ENCODE measurements at places on chromosomes 3 and 15.
A peak's percentile ranks its signal among the peaks of the same experiment; 100 is the strongest.

GRCh38 chr3:39183211-39184080 is 8.9 kb downstream of the XIRP1 start:
- DNase-seq: peak; percentile 22

- no peak for DNase-seq
Observed at GRCh38 chr15:90685591-90686434, 31.3 kb upstream of the BLM start.

- DNase-seq: no peak
Observed at GRCh38 chr3:138825336-138825735, 9.4 kb downstream of the PIK3CB start.

DNA sequence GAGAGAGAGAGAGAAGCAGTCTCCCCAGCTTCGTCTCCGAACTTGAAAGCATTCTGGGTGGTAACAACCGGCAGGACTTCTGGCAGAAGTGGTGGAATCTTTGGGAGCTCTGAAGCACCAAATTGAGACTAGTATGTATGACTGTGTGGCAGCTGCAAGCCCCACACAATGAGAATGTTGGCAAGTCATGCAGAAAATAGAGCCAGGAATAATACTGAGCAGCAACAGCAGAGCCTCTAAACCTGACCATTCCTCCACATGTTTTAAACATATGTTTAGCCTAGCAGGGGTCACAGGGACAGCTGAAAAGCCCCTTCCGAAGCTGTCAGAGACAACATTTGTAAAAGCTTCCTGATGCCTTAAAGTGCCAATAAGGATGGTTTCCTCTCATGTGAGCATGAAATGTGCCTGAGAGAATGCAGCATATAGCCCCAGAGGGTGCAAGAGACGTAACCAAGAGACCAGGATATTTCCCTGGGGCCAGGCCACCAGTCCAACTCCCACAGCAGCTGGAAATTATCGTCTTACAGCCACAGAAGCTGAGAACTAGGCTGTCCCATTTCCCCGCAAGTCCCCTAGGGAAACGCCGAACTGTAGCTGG is 178.6 kb upstream of the CCDC54 start:
- no peak for DNase-seq

GRCh38 chr15:84749111-84749991 is 959 bp downstream of the ZNF592 start:
- DNase-seq: no peak

- DNase-seq: no peak
Observed at GRCh38 chr15:29364426-29365078, 94.9 kb upstream of the NSMCE3 start.

DNA sequence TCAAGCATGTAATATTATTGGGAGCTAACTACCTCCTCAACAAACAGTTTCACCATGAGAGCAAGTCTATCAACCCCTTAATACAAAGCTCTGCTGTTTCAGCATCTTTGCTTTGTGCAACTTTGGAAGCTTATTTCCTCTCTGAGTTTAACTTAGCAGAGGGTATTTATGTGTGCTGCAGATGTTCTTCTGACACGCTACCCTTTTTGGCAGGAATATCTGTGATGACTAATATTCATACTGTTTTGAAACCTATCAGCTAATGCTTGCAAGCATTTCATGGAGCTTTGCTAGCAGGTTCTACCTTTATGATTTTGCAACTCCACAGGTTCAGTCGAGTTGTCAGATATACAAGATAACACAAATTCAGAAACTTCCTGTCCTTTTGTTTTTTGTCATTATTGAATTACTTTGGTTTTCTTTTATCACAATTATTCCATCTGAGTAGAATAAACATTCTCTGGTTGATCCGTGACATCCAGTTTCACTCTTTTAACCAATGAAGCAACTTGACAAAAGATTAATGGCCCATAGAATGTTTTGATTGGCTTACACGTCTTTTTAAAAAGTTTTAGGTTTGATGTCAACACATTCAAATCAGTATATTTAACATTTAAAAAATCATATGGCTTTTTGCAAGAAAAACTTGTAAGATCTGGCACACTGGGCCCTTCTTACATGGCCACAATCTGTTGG is 1.7 kb upstream of the SLC9A9 start:
- DNase-seq: no peak

DNA sequence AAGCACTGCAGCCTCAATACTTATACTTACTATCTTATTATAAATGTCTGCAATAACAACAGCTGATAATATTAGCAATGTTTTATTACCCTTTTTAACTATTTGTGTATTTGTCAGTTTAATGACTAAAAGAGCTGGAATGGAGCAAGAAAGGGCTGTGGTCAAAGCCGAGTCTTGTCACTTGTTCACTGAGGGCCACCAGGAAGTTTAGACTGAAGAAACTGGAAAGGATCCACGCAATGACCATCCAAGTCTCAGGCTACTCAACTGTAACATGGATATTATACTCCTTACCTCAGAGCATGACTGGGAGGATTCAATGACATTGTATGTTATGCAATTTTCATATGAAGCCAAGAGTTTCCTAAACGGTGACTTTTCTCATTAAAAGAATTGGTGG is 90.4 kb downstream of the TJP1 start:
- DNase-seq: no peak

GRCh38 chr3:71579326-71579934 is 4.1 kb downstream of the FOXP1 start:
- DNase-seq: no peak

GRCh38 chr3:179706233-179706632 is 53.4 kb downstream of the USP13 start:
- no peak for DNase-seq

DNA sequence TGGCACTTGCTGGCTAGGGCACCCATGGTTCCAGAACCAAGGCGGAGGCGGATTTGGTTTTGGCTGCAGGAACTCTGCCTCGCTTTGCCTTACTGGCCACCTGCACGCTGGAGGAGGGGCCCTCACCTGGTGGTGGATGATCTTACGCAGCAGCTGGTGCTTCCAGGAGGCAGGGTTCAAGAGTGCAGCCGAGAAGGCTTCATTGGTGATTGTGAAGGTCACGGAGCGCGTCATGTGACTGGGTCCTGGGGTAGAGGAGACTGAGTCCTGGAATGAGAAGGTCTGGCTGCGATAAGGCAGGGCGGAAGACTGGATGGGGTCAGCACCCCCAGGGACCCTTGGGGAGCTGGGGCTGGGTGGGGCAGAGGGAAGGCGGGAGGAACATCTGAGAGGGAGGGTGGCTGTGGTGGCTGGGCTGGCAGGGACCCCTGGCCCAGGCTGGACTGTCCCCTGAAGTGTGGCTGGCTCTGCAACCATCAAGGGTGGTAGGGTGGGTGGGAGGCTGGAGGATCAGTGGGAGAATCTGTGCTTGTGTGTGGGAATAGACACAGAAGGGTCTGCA is 25.8 kb upstream of the GOLGA6C start:
- no peak for DNase-seq

- no peak for DNase-seq
Observed at GRCh38 chr3:105944276-105944675, 75.5 kb upstream of the CBLB start.

- DNase-seq: no peak
Observed at GRCh38 chr3:104805042-104805441, 561.7 kb upstream of the ALCAM start.

GRCh38 chr3:51588724-51589123 is 50.2 kb downstream of the RAD54L2 start:
- DNase-seq: no peak

- DNase-seq: no peak
Observed at GRCh38 chr15:74221399-74222239, 14.5 kb upstream of the CCDC33 start.

DNA sequence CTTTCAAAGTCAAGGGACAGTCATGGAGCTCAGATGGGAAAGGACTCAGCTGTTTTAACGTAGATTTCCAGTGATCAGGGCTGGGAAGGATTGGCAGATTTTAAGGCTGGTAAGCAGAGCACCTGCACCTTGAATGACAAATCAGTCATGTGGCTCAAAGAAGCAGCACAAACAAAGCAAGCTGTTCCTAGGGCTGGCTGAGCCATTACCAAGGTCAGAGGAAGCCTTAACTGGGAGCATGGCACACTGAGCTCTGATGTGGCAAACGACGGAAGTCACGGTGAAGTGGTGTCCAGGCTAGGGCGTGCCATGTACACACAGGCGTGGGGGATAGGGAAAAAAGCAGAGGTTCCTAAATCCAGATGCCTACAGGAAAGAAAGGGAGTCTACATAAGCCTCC is 84.6 kb upstream of the PFN2 start:
- DNase-seq: no peak

DNA sequence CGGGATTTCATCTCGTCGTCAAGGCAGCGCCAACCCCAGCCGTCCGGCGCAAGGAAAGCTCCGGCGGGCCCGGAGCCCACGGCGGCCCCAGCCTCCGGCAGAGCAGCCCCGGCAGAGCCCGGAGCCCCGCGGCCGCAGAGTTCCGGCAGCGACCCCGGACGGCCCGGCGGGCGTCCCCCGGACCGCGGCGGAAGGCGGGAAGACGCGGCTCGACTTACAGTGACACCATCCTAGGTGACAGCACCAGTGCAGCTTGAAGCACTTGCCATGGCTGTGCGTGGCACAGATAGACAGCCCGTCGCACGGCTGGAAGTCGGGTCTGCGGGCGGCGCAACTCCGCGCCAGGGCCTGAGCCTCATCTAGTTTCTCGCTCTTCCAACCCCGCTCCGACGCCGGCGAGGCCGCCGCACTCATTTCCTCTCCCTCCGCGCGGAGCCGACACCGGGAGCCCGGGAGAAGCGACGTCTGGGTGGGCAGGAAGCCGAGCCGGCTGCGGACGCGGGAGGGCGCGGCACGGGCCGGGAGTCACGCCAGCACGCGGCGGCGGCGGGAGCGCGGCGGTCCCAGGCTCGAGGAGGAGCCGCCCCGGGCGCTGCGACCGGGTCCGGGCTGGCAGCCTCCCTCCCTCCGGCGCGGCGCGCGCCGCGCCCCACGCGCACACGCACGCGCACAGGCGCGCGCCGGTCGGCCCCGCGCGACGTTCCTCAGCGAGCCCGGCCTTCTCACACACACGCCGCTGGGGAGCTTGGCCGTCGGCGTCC is at the start of gene C3orf70:
C3orf70 (minus strand) TSS at position 651 of the 761 bp plus-strand sequence; CDS start at position 414, 237 bp downstream.
- peak; percentile 65 for DNase-seq

DNA sequence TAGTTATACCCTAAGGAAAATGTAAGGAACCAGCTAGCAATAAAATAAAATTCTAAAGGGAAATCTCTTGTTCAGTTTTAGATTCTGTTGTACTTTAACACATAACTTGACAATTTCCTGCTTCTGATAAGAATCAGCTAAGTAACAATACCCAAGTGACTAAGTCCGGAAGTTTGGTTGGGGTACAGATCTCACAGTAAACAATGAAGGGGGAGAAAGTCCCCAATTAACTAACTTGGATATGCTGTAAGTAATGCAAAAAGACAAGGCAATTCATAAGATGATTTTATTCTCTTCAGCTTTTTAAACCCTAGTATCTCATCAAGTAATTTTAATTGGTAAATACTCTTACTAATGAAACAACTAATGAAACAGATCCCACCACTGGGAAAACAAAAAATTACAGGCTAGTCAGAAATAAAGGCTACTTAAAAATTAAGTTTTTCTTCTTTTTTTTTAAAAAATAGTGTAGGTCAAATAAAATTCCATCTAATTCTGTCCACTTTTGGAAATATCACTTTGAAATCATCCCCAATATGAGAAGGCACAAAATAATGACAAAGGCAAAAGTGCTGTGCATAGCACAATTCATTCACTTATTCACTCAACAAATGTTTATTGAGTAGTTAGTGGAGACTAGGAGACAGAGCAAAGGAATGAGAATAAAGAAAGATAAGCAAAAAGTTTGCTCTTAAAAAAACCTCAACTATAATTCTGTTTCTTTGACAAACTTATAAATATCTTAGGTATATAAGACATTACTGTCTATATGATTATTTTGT is 37.8 kb upstream of the IL20RB start:
- no peak for DNase-seq

DNA sequence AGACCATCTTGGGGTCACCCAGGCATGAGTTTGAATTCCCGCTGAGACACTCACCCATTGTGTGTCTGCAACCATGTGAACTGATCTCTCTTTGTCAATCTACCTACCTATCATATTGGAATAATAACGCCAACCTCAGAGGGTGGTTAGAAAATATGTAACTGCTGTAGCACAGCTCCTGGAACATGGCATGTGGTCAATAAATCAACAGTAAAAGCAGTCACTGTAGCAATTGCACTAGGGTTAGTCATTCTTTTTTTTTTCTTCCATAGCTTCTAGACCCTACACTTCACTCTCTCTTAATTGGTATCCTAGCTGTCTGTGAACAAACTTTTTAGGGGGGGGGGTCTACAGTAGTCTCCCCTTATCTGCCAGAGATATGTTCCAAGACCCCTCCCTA is 64.2 kb upstream of the SLCO2A1 start:
- no peak for DNase-seq

GRCh38 chr3:103127098-103127630 is 692.3 kb downstream of the ZPLD1 start:
- DNase-seq: no peak

DNA sequence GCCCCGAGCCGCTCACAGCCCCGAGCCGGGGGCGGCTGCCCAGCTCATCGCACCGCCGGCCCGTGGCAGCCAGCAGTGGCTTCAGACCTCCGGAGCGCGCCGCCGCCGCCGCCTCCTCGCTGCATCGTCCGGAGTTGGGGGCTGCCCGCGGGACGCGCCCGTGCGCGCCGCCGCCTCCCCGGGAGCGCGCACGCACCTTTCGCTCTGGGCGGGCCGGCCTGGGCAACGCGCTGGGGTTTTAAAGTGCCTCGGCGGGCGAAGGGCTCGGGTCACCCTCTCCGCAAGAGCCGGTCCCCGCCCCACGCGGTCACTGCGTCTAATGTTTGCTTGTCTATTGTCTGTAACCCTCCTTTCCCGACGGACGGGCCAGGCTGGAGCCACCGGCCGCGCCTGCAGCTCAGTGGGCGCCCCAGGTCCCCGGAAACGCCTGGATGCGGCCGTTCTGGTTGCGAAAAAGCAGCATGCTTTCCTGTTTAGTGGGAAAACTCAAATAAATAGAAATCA is at the start of gene RYK:
RYK (minus strand) TSS at position 143 of the 504 bp plus-strand sequence. CDS start 205 bp downstream, outside the sequence.
- DNase-seq: peak; percentile 71

- no peak for DNase-seq
Observed at GRCh38 chr15:31985607-31986006, 44.7 kb upstream of the CHRNA7 start.

- no peak for DNase-seq
Observed at GRCh38 chr15:29787767-29788166, 34.5 kb downstream of the TJP1 start.

DNA sequence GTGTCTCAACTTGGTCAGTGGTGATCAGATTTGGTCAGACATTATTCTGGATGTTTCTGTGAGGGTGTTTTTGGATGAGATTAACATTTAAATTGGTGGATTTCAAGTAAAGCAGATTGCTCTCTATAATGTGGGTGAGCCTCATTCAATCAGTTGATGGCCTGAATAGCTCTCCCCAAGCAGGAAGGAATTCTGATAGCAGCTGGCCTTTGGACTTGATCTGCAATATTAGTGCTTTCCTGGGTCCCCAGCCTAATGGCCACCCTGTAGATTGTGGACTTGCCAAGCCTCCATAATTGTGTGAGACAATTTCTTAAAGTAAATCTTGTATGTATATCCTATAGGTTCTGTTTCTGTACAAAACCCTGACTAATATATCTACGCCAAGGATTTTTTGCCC is 153.9 kb upstream of the TBL1XR1 start:
- no peak for DNase-seq

GRCh38 chr15:52143873-52144272 is 31.3 kb upstream of the BCL2L10 start:
- DNase-seq: no peak
